Left renal cortex interstitium (tissue), 4 donors: ENCODE measurements at places on chromosomes 5 and 9. TPM values are rescaled to one million over a fixed set of nuclear protein-coding genes. Genes with fewer than 3 reads are reported as not detected.

DNA sequence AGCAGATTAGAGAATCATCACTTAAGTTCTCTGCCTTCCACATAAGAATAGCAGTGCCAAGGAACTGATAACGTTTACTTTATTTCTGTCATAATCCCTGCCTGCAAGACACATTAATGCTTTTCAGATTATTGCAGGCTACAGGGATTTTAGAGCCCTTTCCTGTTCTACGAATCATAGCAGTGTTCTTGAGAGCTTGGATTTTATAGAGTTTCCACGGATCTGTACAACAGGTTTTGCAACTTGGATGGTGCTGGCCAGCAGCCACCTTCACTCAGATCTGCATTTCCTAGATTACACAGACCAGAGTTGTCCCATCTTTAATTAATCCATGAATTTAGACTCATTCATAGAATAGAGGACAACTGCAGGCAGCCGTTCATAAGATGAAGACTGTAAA, 38.1 kb downstream of the SLC12A2 start:
- DNase-seq: no peak

DNA sequence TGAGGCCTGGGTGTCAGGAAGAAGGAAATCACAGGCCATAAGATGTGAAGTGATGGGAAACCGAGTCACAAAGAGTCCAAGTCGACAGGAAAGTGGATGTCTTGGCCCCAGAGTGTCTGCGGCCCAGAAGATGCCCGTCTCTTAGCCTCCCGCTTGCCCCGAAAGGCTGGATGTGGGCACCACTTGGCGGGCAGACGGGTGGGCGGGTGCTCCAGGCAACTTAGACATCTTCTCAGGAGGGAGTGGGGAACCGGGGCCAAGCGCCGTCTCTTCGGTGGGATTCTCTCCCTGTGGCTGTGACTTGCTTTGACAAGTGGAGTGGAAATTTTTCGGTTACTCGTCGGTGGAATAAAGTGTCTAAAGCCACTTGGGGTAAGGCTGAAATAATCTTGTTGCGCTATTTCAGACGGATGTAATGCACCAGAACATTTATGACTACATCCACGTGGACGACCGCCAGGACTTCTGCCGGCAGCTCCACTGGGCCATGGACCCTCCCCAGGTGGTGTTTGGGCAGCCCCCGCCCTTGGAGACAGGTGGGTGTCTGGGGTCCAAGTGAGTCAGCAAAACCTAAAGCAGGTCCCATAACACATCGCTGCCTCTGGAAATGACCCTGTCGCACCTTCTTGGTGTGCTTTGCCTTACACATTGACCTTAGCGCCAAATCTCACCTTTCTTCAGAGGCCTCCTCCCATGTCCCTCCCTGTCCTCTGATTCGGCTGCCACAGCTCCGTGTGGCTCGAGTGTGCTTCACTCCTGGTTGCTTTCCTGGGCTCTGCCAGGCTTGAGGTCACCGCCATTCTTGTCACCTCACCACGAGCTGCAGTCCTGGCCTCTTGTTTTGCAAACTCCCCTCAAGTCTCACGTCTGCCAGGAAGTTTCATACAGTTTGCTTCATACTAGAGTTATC, 20.4 kb upstream of the EXOC3 start:
- DNase-seq: no peak

- DNase-seq: no peak
Observed at GRCh38 chr9:117412841-117413240, 2.0 kb downstream of the ASTN2 start.

DNA sequence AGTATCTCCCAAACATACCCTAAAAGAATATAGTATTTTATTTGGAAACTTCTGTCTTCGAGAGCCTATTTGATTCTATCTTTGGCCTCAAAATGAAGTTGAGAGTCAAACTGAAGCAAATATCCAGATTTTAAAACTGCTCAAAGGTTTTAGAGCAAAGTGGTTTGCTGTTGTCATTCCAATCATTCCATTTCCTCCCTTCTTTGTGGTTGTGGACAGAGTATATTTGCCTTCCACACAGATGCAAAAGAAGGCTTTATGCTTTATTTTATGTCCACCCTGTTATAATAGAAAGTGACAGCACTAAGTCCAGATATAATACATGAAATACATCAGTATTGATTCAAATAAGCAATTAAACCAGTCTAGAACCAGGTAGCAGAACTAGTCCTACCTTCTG, 12.4 kb downstream of the GZMK start:
- DNase-seq: no peak

Gene OMD
- 3.7 TPM for polyA plus RNA-seq

Gene ISCA1
- 65.5 TPM for polyA plus RNA-seq

Gene LCN1
- polyA plus RNA-seq: not detected

Gene MOB3B
- 21.2 TPM for polyA plus RNA-seq

GRCh38 chr9:33638391-33638915, 114.4 kb downstream of the ANKRD18B start:
- no peak for DNase-seq

DNA sequence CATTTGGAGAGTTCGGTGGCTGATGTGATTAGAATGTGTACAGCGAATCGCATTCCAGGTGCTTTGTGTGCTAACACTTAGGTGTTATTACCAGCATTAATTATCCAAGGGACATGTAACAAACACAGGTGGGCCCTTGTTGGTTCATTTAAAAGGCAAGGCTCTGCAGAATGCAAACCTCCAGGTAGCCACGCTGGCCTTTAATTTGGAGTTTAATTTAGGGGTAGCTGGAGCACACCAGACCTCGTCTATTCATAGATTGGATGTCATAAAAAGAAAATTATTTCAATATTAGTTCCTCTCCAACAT, 191.1 kb downstream of the MAT2B start:
- no peak for DNase-seq

- DNase-seq: no peak
Observed at GRCh38 chr9:71921190-71921814, 9.9 kb downstream of the C9orf85 start.

Gene NOXA1
- polyA plus RNA-seq: 8.3 TPM

DNA sequence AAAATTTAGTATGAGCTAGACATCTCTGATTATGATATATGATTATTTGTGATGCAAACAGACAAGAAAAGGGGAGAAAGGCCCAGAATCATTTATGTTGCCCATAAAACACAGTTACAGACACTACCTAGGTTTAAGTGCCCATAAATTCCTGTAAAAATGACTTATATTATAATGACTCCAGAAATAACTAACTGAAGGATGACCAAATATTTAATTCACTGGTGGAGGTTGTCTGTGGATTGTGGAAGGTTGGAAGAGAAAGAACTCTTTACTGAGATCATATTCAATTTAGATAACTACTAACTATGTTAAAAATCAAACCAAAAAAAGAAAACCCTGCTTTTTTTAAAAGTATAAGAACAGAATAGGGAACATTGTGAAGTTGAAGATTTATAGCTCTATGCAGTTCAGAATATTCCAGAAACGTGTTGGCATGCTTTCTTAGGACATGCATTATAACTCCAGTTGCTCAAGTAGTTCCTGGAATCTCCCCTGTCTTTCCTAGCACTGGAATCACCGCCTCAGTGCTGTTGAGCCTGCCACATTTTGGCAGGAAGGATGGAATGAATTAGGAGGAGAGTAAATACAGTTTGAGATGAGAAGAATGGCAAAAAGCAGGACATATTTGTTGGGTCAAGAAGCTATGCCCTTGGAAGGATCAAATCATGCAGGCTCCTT, 72.0 kb upstream of the PAPPA start:
- DNase-seq: no peak

Gene SPAAR
- 1.3 TPM for polyA plus RNA-seq

DNA sequence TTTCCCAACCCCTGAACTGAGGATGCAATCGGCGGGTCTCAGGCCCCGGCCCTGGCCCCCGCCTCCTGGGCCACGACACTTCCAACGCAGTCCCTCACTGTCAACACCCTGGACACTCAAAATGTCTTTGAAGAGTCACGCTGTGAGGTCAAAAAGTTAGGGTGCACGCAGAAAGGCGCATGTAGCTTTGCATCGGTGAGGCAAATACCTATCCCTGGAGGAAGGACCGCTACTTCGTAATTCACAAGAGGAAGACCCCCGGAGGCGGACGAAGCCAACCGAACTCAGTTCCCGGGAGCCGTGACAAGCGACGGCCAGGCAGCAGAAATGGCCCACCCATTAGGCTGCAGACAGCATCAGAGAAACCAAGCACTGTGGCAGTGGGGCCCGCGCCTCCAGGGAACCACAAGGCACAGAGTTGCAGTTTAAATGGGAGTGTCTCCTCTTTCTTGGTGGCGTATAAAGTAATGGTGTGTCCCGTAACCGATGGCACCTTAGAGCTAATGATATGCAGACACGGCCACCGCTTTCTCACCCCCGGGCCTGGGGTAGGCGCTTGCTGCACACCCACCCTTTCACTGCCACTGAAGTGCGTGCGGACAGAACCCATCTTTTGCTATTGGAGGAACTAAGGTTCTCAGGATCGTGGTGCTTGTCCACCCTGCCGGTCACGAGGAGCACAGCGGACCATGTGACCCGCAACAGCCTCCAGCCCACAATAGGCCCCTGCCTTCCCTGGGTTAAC, 9.0 kb downstream of the ADAMTS2 start:
- DNase-seq: no peak

GRCh38 chr9:138061631-138062030, 184.0 kb downstream of the CACNA1B start:
- DNase-seq: no peak

Gene CDX1
- polyA plus RNA-seq: 0.76 TPM

GRCh38 chr9:91655215-91655614, 231.6 kb upstream of the NFIL3 start:
- no peak for DNase-seq

Gene ZNF462
- 19.7 TPM for polyA plus RNA-seq

DNA sequence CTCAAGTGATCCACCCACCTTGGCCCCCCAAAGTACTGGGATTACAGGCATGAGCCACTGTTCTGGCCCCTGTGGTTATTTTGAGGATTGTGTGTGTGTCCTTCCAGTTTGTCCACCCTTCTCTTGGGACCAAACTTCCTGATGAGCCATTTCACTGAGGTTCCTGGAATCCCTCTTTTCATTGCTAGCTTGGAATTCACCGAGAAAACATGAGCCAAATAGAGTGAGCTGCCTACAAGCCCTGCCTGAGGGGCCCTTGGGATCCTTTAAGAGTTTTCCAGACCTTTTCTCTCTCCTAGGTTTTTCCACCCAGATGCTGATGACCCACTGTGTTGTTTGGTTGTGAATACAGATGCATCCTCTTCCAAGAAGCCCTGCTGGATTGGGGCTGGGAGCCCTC, 13.2 kb upstream of the KIF12 start:
- no peak for DNase-seq

DNA sequence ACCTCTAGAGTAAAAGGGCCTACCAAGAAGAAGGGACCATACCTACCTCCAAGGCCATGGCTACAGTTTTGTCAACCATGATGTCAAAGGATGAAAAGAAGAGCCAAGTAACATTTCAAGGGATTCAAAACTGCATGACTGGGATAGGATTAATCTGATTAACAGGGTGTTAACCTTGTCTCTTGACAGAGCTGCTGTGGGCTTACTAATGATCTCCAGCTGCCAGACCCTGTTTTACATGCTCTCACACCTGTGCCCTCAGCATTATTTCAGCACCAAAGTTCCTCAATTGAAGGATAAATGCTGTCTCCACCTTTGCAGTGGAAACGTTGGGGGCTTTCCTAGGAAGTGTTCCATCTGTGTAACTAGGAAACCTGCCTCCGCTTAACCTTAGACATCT, 78.3 kb downstream of the DMAC1 start:
- DNase-seq: no peak

DNA sequence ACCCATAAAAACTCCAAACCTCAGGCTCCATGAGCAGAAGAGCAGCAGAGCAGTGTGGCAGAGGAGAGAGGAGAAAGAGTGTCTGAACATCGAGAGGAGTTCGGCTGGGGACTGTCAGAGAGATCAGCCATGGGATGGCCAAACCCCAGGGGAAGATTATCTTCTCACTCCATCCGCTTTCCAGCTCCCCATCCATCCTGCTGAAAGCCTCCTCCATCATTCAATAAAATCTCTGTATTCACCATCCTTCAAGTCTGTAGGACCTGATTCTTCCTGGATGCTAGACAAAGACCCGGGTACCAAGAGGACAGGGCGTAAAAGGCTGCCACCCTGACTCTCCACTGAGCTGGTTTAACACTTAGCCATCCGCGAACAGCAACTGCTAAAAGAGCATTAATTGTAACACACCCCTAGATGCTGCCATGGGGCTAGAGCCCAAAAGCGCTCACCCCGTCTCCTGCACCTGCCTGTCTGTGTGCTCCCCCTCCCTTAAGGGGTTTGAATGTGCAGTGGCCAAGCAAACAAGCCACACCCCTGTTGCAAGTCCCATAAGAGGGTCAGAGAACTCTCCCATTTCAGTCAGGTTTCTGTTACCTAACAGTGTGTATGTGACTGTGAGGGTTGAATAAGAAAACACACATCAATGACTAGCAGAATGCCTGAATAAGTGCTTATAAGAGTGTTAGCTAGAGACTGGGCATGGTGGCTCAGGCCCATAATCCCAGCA, 13.9 kb upstream of the SELENOP start:
- no peak for DNase-seq

DNA sequence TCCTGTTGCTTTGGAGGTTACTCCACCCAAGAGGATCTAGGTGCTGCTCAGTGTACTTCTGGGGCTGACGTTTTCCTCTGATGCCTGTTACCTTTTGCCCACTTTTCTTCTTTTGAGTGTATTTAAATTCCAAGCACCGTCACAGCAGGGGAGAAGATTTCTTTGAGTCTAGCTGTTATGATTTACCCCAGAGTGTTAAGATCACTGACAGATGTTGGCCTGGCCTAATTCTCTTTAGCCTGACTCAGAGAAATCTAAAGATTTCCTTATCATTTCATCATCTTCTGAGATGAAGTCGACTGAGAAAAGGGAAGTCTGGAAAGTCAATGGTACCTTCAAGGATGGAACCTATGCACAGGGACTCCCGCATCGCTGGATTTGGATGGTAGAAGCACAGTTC, 191.5 kb downstream of the FBXL7 start:
- no peak for DNase-seq

Gene CNTNAP3
- polyA plus RNA-seq: 7.6 TPM

DNA sequence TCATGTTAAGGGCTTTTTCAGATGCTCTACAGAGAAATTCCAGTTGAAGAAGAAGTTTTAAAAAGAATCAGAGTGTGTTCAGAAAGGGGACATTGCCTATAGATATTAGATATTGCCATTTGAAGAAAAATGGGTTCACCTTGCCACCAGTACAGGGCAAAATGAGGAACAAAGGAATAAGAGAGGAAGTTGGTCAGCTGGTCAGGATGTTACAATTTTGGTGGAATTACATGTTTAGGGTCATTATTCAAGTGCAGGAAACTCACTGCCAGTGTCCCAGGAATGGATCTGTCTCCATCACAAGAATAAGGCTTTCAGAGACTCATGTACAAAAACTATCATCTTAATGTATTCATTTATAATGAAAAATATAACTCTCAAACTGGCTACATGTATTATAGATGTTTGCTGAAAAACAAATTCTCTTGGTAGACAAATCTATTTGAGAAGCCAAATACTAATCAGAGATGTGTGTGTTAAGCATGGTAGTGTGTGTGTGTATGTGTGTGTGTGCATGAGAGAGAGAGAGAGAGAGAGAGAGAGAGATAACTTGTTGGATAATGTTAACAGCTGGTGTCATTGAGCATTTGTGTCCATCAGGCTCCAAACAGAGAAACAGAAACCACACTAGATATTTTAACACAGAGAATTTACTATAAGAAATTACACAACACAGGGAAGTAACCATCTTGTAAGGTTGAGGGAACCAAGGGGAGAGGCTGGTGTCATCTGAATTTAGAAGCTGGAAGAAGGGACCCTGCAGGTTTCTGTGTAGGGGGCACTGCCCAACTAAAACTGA, 5.0 kb upstream of the C1QTNF3 start:
- DNase-seq: no peak

Gene LRRC19
- 18.6 TPM for polyA plus RNA-seq

GRCh38 chr5:173765029-173765644, 123.0 kb upstream of the CPEB4 start:
- no peak for DNase-seq
